Activated CD8-positive, alpha-beta T cell treated with anti-CD3 and anti-CD28 coated beads for 36 hours (primary cell): ENCODE measurements at places on chromosomes 16 and 17. TPM values are rescaled to one million over a fixed set of nuclear protein-coding genes. Genes with fewer than 3 reads are reported as not detected.

KCNH6 gene
- total RNA-seq: not detected

CCL16 gene
- not detected for total RNA-seq

ARHGAP44 gene
- 0.50 TPM for total RNA-seq

ARL5C gene
- total RNA-seq: not detected

FOXO3B gene
- total RNA-seq: 7.5 TPM

CSH2 gene
- total RNA-seq: not detected

NACA2 gene
- not detected for total RNA-seq

LGALS9B gene
- not detected for total RNA-seq

EMC6 gene
- 50.8 TPM for total RNA-seq

SPATA22 gene
- total RNA-seq: not detected

RAP1GAP2 gene
- total RNA-seq: 0.50 TPM

ZP2 gene
- total RNA-seq: not detected

TBX6 gene
- total RNA-seq: 2.5 TPM

MT1A gene
- not detected for total RNA-seq

ZNF276 gene
- 24.6 TPM for total RNA-seq

SULT1A4 gene
- total RNA-seq: 1.6 TPM

TM4SF5 gene
- total RNA-seq: not detected

FOXN1 gene
- total RNA-seq: not detected

BANP gene
- total RNA-seq: 32.1 TPM

CHAD gene
- total RNA-seq: not detected

KRTAP9-4 gene
- total RNA-seq: not detected

PRKCA gene
- total RNA-seq: 84.4 TPM
